ENCODE measurements at places on chromosomes 16 and 17.

GRCh38 chr16:58937661-58938060 is 203.5 kb upstream of the GOT2 start:
- no peak for DNase-seq

DNA sequence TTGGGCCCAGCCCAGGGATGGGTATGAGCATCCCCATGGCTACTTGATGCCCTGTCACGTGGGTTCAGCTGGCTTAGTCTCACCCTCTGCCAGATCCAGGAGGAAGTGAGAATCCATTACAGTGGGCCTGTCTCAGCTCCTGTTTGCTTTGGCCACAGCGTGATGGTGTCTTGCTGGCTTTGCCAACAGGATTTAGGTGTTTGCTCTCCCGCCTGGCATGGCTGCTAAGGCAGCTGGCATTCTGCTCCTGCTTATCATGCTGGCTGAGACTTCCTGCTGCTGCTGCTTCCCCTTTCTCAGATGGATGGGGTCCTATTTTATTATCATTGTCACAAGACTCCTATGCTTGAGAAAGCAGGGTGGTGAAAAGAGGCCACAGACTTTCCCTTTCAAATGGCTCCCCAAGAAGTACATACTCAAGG is 28.3 kb upstream of the HOXB13 start:
- no peak for DNase-seq

GRCh38 chr16:2524339-2524938 is 4.3 kb downstream of the AMDHD2 start:
- no peak for DNase-seq

DNA sequence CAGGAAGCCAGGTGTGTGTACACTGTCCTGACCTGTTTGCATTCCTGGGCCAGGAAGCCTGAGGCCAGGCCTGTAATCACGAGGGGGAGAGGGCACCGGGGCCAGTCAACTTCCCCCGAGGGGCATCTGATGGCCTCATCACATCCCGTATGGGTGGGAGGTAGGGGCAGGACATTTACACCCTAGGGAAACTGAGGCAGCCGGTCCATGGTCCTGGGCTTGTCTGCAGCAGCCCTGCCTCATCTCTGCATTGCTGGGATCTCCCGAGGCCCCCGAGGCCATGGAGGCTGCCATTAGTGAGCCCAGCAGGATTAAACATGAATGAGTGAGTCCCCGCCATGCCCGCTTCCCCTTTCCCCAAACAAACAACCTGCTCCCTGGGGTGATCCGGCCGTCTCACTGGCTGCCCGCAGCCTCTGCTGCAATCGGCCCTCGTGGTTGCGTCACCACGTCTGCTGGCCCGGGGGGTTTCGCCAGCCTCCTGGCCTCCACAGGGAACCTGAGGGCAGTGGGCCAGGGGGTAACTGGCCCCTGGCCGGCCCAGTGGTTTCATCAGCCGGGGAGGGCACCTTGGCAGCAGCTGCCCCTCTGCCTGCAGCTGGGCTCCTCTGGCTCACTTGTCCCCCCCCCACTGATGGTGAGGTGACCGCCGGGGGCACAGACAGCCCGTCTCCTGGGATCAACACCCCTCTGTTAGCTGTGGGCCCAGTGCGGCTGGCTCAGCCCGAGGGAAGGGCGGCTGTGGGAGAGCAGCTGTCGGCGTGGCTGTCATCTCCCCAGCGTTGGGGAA is 88.3 kb upstream of the GSE1 start:
- DNase-seq = peak; percentile 43

DNA sequence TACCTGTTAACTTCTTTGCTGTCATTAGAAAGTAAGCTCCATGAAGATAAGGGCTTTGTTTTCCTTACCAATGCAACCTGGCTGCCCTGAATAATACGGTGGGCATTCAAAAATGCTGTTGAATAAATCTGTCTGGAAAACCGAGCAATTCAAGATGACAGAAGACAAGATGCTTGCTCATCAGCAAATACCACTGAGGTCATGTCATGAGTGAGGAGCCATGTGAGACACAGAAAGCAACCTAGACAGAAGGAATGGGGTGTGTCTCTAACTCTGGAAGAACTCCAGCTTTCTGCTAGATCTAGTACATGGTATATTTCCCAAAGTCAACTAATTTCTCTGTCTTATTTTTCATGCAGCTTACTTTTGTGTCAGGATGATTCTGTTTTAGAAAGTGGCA is 64.2 kb downstream of the STH start:
- DNase-seq = peak; percentile 89

GRCh38 chr17:82050761-82051641 is 610 bp downstream of the RFNG start:
- peak; percentile 27 for DNase-seq

GRCh38 chr16:65306300-65306699 is 184.4 kb upstream of the CDH11 start:
- DNase-seq = peak; percentile 64

- DNase-seq = no peak
Measured at GRCh38 chr17:66533572-66533971, 231.2 kb downstream of the PRKCA start.

- DNase-seq = no peak
Measured at GRCh38 chr17:80265205-80266068, 4.8 kb downstream of the RNF213 start.

DNA sequence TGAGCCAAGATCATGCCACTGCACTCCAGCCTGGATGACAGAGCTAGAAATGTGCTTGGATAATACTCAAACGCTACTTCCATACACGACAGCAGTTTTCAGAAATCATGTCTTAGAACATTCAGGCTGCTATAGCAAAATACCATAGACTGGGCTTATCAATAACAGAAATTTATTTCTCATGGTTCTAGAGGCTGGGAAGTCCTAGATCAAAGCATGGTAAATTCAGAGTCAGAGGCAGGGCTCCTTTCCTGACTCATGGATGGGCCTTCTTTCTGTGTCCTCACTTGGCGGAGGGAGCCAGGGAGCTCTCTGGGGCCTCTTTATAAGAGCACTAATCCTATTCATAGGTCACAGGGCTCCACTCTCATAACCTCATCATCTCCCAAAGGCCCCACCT is 24.5 kb upstream of the HERPUD1 start:
- no peak for DNase-seq

DNA sequence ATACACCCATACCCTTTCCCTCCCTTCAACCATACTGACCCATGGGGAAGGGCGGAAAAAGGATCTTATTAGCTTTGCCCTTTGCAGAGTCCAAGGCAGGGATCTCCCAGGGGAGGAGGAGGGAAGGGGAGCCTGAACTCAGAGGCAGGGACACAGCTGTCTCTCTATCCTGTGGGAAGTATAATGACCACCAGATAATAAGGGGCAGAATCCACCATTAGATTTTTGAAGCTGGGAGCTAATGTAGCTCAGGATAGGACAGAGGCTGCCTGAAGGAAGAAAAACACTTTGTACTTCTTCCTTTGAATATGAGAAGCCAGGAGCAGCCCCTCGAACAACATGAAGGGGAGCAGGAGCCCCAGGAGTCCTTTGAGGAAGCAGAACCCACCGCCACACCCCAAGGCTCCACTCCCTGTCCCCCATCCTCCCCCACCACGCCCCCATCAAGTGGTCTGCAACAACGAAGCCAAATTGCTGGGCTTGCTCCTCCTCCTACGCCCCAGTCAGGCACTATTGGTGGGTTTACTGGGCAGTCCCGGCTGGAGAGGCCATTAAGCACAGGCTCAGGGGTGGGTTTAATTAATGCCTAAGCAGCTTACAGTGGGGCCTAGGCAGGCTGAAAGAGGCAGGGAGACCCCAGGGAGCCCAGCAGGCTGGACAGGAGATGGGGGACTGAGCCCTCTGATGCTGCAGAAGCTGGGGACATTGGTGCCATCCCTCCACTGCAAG is 5.3 kb downstream of the MPP2 start:
- DNase-seq = no peak

- DNase-seq = peak; percentile 43
Measured at GRCh38 chr16:67481561-67482232, 740 bp upstream of the ATP6V0D1 start.

- DNase-seq = peak; percentile 91
Measured at GRCh38 chr16:27426423-27427408, 24.7 kb downstream of the IL21R start.

- no peak for DNase-seq
Measured at GRCh38 chr16:11007714-11008280, 63.4 kb downstream of the CLEC16A start.

- no peak for DNase-seq
Measured at GRCh38 chr17:11922638-11923037, 74.6 kb downstream of the ZNF18 start.

DNA sequence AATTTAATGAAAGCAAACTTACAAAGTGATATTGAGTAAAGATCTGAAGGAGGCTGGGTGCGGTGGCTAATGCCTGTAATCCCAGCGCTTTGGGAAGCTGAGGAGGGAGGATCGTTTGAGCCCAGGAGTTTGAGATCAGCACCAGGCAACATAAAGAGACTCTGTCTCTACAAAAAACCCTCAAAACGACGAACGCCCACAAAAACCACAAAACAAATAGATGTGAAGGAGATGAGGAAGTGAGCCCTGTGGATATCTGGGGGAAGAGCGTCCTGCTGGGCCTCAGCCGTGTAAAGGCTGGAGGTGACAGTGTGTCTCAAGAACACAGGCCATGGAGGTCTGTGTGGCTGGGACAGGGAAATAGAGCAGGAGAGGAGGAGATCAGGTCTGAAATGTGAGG is 68.8 kb downstream of the ITFG1 start:
- peak; percentile 16 for DNase-seq

All from EH (cell line).